Renal cortical epithelial cell (primary cell): ENCODE measurements at places on chromosomes 13 and 19. TPM values are rescaled to one million over a fixed set of nuclear protein-coding genes. Genes with fewer than 3 reads are reported as not detected.

DNA sequence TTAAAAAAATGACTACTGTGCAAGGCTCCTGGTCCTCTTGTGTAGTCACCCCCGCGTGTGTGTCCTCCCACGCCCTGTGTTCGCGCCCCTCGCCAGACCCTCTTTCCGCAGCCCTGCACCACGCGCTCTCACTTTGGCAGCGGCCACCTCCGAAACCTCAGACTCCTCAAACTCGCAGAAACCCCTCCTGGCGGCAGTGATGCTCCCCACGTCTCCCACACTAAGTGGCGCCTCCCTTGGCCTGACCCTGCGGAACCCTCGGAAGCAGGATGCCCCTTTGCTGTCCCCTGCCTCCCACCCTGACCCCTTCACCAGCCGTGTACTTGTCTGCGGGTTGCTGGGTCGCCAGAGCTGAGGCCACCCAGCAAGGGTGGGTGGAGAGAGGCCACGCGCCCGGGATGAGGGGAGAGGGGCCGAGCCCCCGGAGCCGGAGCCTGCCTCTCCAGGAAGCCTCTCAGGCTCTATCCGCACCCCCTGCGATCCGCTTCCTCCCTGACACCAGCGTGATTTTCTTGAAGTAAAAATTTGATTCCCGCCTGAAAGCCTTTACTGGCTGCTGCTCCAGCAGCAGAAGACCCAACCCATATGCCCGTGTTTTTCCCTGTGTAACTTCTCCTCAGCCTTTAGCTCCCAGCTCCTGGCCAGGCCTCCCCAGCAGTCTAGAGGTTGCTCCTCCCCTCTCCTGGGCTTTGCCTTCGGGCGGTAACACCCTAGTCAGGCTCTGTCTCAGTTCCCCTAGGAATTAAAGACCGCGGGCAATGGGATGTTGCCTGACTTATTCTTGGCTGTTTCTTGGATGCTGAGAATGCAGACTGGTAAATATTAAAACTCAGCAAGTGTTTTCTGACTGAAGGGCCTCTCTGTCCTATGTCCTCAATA is 55.2 kb downstream of the MIPEP start:
- no peak for DNase-seq

- peak; percentile 75 for DNase-seq
Measured at GRCh38 chr13:33281951-33282595, 3.5 kb downstream of the STARD13 start.

DNA sequence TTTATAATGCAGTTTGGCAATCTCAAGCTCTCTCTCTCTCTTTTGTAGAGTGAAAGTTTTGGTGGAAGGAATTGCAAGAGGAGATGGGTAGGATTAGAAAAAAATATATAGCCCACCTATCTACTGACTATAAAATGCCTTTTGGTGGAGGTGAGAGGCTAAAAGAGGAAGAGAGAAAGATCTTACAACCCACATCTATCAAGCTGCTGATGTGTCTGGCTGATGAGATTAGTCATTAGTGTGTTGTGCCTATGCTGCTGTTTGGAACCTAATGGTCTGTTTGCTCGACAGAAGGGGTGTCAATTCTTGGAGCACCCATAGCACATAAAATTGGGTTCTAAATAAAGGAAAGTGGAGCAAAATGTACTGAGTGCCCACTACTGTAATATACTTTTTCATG is 411.0 kb downstream of the HS6ST3 start:
- DNase-seq: no peak

The ZGLP1 gene
- total RNA-seq: 0.17 and 0.70 TPM in 2 replicates

DNA sequence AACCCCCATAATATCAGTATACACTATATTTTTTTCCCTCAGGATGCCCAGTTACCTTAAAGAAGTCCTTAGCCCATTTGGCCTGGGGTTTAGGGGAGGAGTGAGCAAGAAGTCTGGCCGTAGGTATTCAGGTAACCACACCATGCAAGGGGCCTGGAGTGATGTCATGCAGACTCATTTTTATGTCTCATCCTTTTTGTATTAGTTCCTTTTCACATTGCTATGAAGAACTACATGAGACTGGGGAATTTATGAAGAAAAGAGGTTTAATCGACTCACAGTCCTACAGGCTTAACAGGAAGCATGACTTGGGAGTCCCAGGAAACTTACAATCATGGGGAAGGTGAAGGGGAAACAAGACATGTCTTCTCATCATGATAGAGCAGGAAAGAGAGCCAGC is 12.2 kb downstream of the TPP2 start:
- no peak for DNase-seq

The GAPDHS gene
- total RNA-seq: not detected in 2 replicates

GRCh38 chr19:10654610-10655456 is 687 bp downstream of the ILF3 start:
- no peak for DNase-seq

The PSG1 gene
- 0.35 and 0.70 TPM in 2 replicates for total RNA-seq

The CCDC8 gene
- 14.1 and 30.7 TPM in 2 replicates for total RNA-seq

DNA sequence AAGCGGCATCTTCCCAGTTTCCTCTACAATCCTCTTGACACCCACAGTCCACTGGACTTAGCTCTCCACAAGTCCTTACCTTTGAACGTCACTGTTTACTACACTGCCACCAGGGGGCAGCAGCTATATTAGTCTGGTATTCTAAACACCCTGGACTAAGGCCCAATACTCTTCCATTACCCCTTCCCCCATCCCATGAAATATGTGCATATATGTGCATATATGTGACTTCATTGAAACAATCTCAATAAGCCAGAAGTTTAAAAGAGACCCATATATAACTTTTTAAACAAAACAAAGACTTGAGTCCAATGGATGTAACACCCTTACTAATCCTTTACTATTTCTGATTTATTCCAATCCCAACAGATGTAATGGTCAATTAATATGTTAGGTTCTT is 15.5 kb downstream of the GGACT start:
- peak; percentile 73 for DNase-seq

DNA sequence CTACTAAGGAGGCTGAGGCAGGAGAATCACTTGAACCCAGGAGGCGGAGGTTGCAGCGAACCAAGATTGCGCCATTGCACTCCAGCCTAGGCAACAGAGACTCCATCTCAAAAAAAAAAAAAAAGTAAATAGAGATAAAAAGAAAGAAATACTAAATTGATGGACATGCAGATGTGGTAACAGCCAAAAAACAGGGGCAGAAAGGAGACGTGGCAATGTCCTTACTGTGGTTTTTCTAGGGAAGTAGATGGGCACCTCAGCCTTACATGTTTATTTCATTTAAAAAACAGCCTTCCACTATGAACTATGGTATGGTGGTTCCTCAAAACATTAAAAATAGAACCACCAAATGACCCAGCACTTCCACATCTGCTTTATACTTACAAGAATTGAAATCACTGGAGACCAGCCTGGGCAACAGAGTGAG is 6.5 kb upstream of the EIF3G start:
- DNase-seq: no peak

DNA sequence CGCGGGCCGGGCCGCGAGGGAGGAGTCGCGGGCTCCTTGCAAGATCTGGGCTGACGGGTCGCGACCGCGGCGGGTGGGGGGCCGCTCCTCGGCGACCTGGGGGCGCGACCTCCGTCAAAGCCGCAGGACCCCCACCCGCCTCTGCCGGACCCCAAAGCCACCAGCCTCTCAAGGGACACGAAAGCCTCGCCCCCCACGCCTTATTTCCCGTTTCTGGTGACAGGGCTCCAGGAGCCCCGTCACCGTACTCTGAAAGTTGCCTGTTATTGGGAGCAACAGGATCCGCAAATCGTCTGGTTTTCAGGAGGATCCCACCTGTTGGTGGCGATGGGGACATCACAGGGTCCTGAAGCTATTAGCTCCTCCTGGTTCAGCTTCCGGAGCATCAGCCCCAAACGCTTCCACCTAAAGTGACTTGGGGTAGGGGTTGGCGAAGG is 530 bp downstream of the MAU2 start:
- DNase-seq: peak; percentile 12

DNA sequence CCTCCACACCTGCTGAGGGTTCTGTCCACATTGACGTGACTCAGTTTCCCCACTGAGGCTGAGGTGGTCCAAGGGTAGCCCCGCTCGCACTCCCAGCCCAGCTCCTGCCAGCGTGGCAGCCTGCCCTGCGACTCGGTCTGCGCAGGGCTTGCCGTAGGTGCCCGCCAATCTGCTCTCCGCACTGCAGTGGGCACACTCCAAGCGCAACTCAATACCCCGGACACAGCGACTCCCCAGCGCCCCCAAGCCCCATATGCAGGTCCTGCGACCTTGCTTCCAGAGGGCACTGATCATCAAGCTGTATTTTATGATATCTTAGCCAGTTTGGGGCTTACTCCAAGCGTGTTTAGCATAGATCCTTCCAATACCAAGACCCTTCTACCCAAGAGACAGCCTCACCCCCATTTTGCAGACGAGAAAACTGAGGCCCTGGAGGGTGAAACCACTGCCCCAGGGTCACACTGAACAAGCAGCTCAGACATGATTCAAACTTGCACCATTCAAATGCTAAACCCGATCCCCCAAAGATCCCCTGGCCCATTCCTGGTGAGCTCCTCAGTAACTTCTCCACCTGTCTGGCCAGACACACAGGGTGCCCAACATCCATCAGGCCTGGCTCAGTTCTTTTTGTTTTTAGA is 13.5 kb downstream of the PTPRS start:
- DNase-seq: no peak

DNA sequence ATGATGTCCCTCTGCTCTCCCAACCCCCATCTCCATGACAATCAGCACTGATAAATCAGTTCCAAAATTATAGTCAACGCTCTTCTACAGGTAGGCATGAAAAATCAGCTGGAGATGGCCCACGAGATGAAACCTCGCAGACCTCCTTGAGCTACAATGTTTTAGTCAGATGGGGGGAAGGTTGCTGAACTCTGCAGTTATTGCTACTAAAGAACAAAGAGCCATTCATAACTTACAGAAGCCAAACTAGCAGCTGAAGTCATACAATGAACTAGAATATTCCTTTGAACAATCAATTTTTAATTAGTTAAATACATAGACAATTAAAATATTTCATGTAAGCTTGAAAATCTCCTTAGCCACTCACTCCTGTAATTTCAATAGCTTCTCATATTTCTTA is 179.2 kb downstream of the NHLRC3 start:
- no peak for DNase-seq

- DNase-seq: no peak
Measured at GRCh38 chr13:41897126-41897525, 63.8 kb downstream of the VWA8 start.

DNA sequence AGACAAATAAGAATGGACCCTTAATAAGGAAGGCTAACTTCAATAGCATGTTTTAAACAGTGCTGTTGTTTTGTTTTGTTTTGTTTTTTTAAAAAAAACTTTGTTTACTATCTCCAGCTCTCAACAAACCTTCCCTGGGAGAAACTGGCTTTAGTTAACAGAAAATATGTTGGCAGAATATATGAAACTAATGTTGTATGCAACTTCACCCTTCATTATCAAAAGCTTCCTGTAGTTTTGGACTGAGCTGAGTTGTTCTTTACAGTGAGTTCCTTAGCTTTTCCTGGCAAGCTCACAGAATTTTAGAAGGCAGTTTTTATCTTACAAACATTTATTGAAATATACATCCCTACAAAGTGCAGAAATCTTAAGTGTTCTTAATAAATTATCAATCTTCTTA is 2480.7 kb upstream of the PCDH20 start:
- DNase-seq: no peak

- no peak for DNase-seq
Measured at GRCh38 chr19:53328967-53329366, 4.6 kb upstream of the ZNF845 start.
